ENCODE measurements at places on chromosomes 6 and 20.

DNA sequence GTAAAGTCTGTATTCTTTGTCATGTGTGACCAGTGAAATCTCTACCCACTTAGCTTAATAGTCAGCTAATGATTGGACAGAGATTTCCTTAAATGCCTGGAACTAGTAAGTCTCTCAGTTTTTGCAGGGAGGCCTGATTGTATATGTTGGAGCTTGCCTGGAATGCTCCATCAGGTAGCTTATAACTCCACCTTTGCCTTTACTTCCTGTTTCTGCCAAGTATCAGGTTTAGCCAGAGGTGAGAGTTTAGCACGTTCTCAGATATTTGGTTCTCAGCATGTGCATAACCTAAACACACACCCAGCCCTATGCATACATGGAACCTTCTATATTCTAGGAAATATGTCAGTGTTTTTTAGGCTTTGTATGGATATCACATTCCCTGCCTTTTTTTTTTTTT, 435.3 kb downstream of the CDKAL1 start:
- DNase-seq, result no peak

DNA sequence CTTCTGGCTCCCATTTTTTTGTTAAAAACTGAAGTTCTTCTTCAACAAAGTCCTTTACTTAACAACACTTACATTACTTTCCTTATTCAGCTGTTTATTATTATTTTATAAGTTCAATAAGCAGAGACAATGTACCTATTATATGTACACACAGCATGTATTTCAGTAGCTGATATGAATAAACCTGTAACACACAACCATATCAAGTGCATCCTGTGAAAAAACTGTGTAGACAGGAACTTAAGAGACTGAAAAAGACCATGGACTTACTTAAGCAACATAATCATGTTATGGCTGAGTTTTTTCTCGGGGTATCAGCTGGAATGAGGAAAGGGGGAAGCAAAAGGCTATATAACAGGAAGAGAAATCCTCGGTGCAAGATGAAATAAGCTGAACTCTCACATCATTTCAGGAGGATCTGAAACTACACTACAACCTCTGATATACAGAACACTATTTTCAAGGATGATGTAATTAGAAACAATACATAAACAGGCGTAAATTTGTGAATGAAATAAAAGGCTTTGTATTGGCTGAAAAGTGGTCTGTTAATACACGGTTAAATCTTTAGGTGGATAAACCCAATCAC, 70.9 kb downstream of the REV3L start:
- no peak for DNase-seq

GRCh38 chr6:133254552-133255228, 13.5 kb downstream of the EYA4 start:
- DNase-seq, result no peak

GRCh38 chr6:90413867-90414266, 117.2 kb upstream of the BACH2 start:
- peak; percentile 11 for DNase-seq

DNA sequence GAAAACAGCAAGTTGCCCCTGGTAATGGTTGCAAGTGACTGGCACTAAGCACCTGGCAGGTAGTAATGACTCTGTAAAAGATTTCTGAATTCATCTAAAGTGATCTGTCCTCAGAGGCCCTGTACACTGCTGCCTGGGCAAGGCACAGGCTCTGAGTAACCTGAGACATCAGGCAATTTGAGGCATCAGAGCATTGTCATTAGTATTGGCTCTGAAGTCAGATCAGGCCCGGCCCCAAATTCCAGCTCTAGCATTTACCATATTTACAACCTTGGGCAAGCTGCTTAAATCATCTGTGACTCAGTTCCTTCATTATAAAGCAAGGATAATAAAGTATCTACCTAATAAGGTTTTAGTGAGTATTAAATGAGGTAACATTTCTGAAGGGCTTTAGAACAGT, 17.3 kb upstream of the TENT5A start:
- peak; percentile 9 for DNase-seq

- no peak for DNase-seq
Measured at GRCh38 chr6:142376800-142377496, 75.1 kb downstream of the ADGRG6 start.

DNA sequence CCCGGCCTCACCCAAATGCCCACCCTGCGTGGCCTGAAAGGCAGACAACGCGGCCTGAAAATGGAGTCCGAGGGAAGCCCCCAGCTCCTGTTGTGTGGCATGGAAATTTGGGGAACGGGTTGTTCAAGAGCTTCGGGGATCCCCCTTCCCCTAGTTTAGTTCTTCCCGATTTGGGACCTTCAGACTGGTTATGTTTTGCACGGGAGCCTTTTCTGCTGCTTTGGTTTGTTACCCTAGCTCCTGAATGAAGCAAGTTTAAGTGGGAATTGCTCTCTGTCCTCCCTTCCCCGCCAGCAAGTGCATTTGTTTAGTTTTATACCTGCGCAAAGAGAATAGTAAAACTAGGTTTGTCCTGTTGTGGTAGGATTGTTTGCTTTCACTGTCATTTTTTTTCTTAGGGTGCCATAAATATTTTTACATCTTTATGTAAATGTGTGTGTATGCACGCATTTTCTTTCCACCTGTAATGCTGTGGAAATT, 604 bp downstream of the SH3BGRL2 start:
- DNase-seq, result no peak

- DNase-seq, result no peak
Measured at GRCh38 chr6:136334853-136335252, 45.2 kb upstream of the BCLAF1 start.

GRCh38 chr6:90887764-90888163, 300.9 kb upstream of the MAP3K7 start:
- no peak for DNase-seq

- DNase-seq, result no peak
Measured at GRCh38 chr6:68059261-68059660, 575.8 kb upstream of the ADGRB3 start.

- DNase-seq, result no peak
Measured at GRCh38 chr20:49285813-49286494, 8.1 kb upstream of the ZNFX1 start.

- no peak for DNase-seq
Measured at GRCh38 chr6:169669147-169669546, 32.7 kb downstream of the WDR27 start.

- DNase-seq, result no peak
Measured at GRCh38 chr20:57118107-57118769, 148.2 kb downstream of the BMP7 start.

DNA sequence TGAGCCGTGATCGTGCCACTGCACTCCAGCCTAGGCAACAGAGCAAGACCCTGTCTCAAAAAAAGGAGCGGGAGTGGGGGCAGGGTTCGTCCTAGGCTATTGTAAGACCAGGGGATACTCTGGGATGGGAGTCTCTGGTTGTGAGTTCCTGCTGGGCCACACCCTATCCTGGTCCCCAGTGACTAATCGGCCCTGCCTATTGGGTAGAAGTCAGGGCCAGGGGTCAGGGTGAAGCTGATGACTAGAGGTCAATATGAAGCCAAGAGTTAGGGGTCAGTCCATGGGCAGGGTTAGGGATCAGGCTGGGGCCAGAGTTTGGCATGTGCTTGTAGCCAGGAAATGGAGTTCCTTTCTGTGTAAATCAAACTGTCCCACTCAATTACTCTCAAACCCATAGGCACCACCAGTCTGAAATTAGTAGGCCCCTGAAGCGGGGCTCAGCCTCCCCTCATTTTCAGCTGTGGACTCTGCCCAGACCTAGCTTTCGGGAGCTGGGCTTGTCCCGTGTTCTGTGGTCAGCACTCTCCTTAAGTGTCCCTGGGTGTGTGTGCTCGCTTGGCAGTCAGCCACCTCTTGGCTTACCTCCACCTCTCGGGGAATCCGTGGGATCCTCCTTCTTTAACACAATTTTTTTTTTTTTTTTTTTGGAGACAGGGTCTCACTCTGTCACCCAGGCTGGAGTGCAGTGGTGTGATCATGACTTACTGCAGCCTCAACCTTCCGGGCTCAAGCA, 1.8 kb downstream of the HSPA12B start:
- DNase-seq, result no peak

DNA sequence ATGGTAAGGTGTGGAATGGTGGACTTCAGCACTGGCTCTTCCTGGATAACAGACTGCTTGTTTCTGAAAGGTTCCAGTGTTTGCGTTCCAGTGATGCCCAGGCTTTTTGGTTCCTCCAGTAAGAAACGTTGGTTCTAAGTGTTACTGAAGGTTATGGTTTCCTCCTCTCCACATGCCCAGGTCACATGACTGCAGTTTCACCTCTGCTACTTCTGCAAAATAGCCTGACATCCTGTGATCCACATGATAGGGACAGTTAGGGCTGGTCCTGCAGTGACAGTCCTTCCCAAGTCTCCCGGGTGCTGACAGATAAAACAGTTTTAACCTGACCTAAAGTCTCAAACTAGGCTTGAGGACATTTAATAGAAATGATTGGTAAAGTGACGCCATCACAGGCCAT, 132.2 kb upstream of the CST7 start:
- no peak for DNase-seq

DNA sequence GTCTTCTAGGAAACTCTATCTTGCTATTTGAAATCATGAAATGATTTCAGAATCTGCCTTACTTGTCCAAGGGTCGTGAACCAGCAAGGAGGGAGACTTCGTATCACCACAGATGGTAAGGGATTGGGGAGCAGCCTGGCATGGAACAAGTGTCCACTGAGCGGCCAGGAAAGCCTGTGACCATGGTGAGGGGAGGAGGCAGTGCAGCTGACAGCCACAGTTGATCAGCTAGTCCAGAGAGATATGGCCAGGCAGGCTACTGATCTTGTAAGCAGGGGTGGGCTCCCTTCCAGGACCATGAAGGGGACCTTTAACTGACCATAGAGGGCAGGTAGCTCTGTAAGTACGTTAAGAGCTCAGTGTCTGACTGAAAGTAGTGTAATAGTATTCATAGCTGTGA, 96.8 kb upstream of the TENT5A start:
- DNase-seq, result no peak

- peak; percentile 87 for DNase-seq
Measured at GRCh38 chr20:59933849-59934585, 580 bp upstream of the SYCP2 start.

DNA sequence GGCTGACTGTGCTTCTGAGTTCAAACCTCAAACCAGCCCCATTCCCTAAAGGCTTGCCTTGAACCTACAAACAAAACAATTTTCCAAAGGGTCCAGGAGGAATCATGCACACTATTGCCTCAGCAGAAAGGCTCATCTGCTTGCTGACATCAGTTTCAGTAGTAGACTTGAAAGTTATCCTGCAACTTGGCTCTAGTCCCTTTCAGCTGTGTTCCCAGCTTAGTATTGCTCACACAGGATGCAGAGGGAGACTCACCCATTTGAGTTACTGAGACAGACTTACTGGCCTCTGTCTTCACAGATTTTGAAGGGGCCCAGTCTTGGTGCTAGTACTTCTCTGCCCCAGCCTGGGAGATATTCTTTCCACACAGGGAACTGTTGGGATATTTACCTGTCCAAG, 38.5 kb upstream of the TFB1M start:
- DNase-seq, result peak; percentile 87

DNA sequence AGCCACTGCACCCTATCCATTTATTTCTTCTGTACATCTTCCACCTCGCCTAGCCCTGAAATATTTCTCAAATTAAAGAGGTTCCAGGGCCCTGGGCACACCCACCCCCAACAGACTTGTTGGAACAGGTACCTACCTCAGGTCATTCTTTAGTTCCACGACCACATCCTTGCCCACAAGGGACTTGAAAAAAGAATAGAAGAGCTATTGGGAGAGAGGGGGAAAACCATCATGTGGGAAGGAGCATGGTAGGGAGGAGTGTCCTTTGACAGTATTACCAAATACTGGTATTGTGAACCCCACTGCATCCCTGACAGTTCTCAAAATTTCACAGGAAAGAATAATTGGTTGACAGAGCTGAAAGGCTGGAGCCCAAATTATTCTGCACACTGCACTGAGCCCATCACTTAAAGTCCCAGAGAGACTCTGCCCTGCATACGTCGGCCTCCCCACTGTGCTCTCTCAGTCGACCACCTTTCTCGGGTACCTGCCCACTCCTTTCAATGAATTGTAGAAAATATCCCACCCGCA, 762 bp downstream of the LSM2 start:
- DNase-seq, result no peak

- no peak for DNase-seq
Measured at GRCh38 chr6:1702580-1703051, 92.9 kb downstream of the FOXC1 start.

- DNase-seq, result no peak
Measured at GRCh38 chr6:2191390-2191740, 54.0 kb downstream of the GMDS start.

DNA sequence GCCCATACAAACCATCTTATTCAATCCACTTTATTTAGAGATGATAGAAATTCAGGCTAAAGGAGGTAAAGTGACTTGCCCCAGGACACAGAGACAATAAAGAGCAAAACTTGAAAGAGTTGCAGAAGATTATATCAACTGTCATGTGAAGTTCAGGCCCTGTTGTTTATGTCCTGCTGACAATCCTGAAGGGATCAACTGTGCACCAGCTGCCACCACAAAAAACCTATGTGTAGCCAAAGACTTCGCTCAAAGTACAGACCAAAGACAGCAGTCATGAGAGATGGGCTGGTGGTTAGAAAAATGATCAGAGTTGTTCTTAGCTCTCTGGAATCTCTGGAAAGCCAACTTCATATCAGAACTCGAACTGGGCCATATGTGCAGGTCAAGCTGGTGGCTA, 16.0 kb upstream of the CITED2 start:
- no peak for DNase-seq

DNA sequence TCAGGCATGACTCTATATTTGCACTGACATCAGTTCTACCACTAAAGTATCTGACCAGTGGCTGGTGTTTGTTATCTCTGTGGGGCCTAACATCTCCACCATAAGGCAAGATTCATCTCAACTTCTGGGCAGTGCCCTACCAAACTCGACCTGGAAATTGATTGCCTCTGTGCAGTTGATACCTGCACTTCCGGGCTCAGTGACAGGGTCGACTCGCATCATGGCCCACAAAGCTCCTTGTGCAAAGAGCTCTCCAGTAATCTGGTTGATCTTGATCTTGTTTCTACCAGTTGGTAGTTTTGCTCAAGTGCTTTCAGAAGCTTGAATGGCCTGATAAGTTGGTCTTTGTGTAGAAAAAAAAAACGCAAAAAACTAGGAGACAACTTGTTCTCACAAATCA, 501.1 kb upstream of the JAG1 start:
- no peak for DNase-seq

- no peak for DNase-seq
Measured at GRCh38 chr6:3786141-3786540, 34.6 kb upstream of the PXDC1 start.

DNA sequence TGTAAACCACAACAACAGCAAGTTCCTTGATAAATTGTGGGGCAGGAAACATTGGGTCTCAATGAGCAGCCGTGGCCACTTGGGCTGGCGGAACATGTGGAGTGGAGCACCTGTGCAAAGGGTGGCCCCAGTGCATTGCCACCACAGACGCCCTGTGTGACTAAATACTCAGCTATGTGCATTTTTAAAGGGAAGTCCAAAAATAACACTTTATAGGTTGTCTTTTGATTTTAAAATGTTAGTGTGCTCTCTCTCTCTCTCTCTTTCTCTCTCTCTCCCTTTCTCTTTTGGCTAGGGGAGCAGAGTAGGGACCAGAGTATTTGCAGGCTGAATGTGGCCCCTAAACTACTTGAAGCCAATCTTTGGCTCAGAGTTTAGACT, 236.3 kb downstream of the BCAS1 start:
- no peak for DNase-seq
